Epithelial cell of proximal tubule (primary cell): ENCODE measurements at places on chromosomes 13 and 19. TPM values are rescaled to one million over a fixed set of nuclear protein-coding genes. Genes with fewer than 3 reads are reported as not detected.

- DNase-seq, result no peak
These were observed 16.2 kb downstream of the CERS1 start for GRCh38 chr19:18879579-18880373.

- DNase-seq, result no peak
These were observed 10.5 kb downstream of the GTPBP3 start for GRCh38 chr19:17347877-17348276.

DNA sequence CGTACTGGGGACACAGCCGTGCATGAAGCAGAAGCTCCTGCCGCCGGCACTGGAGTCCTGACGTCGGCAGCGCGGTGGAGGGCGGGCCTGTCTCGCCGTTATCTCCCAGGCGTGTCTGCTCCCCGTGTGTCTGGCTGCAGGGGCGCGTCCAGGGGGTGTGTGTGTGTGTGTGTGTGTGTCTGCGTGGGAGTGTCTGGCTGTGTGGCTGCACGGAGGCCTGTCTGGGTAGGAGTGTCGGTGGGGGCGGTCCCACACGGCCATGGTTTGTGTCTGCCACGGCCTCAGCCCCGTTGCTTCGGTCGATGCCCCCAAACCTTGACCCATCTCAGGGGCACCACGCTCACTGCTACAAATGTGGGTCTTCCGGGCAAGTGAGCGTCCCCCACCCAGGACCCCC lies 18.3 kb downstream of the ARID3A start:
- DNase-seq, result no peak

DNA sequence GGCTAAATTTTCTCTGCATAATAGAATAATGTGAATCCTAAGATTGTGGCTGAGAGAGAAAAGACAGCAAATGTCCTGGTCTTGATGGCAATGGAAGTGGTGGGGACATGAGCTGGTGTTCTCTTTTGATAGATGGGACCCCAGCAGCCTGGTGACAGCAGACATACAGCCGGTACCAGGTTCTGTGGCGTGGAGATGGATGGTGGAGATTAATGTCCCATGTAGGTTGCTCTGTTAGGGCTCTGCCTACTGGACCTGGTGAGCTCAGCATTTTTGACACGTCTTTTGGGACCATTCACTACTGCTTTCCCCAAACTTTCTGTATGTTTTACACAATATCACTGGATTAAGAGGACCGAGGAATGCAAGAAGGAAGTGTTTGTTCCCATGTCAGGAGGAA lies 8.2 kb upstream of the SIGLEC14 start:
- DNase-seq, result no peak

DNA sequence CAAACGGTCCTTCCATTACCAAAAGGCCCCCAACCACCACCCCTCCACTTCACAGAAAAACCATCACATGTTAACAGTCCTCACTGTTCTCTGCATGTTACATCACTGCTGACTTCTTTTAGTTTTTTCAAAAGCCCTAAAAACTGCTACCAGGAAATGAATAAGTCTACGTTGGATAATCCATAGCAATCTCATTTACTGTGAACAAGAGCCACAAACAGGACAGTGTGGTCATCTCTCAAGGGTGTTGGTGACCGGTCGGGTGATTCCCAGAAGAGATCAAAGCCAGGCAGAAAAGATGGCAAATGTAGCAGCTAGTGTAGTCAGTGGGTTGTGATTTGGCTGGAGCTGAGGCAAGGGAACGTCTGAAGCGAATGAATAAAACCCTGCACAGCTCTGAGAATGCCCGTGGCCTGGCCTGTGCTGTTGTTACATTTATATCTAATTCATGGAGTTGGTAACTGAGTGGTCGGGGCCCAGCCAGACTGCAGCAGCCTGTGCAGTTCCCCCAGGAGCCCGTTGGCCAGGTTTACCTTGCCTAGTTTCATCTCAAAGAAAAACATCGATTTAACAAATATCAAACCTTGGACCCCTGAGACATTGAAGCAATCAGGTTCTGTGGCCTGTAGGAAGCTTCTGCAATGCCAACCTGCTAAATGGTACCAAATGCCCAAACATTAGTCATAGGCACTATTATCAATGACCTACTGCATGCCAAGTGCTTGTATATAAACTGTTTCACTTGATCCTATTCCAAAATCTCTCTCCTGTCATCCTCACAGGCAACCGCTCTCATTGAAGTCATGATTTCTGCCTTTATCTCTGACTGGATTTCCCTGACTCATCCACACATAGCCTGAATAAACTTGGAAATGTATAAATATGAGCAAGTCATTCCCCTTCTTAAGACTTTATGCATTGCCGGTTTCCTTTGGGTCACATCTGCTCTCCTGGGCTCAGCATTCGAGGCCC lies 153.8 kb upstream of the SERP2 start:
- DNase-seq, result no peak

DNA sequence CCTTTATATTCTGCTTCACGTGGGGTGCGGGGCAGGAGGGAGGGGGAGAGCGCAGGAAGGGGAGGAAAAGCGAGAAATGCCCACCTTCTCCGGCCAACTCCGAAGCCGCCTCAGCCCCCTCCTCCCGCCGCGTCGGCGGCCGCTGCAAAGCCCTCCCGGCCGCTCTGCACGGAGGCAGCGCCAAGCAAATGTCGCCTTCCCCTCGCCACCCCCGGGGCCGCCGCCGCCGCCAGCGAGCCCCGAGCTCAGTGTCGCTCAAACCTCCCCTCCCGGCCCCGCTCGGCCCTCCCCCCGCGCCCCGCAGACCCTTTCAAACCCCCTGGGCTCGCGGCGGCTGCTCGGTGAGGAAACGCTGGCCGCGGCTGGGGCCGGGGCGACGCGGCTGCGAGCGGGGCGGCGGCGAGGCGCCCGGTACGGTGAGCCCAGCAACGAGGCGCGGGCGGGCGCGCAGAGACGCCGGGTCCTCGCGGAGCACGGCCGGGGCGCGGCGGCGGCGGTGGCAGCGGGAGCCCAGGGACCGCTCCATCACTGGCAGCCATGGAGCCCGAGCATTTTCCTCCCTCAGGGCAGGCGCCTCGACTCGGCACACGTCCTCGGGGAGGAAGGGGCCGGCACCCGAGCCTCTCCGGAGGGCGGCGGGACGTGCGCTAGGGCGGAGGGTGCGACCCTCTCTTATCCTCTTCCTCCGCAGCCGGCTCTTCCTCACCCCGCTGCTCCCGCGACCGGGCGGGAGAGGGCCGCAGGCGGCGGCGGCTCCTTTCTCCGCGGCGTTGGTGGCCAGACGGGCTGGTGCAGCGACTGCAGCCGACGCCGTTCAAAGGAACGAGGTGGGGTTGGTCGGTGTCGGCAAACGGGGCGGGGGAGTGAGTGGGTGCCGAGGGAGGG lies 463 bp upstream of the TSC22D1 start:
- DNase-seq, result no peak

- DNase-seq, result no peak
These were observed 194.5 kb downstream of the KATNAL1 start for GRCh38 chr13:30112602-30113435.

GRCh38 chr19:28471731-28472510 lies 741.0 kb downstream of the UQCRFS1 start:
- no peak for DNase-seq

Gene ZIK1
- total RNA-seq, result 3.6 and 4.8 TPM in 2 replicates

DNA sequence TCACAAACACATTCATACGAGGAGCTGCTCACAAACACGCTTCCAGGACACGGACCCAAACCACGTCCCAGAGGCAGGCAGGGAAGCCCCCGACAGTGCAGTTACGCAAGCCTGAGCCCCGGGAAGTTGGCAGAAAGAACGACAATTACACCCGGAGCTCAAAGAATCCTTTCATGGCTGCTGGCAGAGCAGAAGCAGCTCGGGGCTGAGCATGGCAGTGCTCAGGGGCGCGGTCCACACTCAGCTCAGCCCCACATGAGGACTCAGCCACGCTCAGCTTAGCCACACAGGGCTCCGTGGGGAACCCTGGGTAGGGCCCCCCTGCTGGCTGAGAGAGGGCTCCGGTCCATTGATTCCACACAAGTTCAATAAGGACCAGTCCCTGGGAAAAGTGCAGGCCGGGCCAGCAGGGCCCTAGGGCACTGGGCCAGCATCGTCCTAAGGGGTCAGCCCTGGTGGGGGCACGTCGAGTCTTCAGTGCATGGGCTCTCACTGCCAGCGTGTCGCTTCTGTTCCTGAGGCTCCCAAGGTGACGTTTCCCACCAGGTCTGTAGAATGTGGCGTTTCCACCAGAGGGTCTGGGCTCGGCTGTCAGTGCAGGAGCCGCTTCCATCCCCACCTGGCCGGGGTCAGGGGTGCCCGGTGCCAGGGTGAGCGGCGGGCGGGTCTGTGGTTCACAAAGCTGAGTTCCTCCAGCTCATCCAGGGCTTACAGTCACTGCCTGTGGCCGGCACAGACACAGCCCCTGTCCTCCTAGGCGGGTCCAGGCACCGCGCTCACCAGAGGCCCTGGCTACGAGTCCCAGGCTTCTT lies 23.1 kb downstream of the GAS6 start:
- no peak for DNase-seq

DNA sequence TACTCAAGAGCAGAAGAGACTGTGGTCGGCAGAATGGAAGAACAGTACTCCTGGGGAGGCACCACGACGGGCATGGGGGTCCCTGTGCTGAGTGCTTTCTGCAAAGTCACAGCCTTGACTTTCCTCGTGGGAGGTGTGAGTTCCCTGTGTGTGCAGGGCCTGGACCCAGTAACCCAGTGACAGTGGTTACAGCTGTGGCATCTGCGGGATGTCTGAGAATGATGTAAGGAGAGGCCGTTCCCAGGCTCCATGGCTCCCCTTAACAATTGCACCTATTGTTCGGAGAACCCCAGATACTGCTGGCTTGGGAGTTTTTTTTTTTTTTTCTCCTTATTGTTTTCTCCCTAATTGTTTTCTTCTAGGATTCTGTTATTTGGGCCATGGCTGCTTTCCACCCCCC lies 5.1 kb upstream of the NANOS2 start:
- no peak for DNase-seq

Gene SWSAP1
- 1.2 and 2.7 TPM in 2 replicates for total RNA-seq

DNA sequence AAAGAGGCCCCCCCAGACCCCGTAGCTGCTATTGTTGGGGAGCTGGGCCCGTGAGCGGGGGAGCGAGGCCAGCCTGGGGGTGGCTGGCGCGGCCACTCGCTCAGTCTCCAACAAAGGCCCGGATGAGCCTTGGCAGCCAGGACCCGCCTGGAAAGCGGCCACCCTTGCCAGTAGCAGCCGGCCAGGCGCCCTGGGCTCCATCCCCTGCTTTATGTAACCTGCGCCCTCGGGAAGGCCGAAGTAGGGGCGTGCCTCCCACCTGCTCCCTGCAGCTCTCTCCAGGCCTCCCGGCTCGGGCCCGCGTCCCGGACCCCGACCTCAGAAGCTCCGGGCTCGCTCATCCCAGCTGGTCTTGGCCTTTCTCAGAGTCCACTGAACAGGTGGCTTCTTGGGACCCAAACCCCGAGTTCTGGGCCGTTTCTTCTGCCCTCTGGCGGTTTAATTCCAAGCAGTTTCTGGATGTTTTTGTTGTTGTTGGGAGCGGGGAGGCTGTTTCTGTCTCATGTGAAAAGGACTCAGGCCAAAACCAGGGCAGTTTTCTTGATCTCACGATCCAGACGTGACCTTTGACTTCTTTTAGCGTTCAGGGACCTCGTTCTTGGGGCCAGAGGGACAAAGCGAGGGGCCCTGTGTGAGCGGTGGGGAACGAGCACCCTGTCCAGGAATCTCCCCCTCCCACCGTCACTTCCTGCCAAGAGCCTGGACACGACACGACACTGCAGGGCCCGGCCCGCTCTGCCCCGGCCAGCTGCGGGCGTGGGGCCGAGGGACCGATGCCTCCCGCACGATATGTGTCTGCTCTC lies 1.2 kb downstream of the CDC34 start:
- DNase-seq, result no peak

DNA sequence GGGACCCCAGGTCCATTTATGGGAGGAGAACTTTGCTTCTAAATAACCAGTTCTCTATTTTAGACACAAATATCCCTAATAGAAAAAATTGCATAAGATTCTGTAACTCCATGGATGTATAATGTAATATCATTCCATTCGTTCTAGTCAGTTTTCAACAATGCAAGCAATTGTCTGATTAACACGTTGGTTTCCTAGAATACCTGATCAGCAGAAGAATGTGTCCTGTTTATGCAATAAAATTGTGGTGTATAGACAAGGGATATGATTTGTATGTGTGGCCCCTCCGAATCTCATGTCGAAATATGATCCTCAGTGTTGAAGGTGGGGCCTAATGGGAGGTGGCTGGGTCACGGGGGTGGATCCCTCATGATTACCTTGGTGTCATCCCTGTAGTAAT lies 62.1 kb downstream of the RUBCNL start:
- no peak for DNase-seq
